ENCODE measurements at places on chromosomes 3 and 15. TPM values are rescaled to one million over a fixed set of nuclear protein-coding genes. Genes with fewer than 3 reads are reported as not detected.

The FBXL22 gene
- total RNA-seq = 0.54 TPM

The CNOT10 gene
- total RNA-seq = 26.1 TPM

The MYZAP gene
- 1.1 TPM for total RNA-seq

The EXD1 gene
- 0.15 TPM for total RNA-seq
